ENCODE measurements at places on chromosomes 11 and 22.

- no peak for DNase-seq
Measured at GRCh38 chr11:75773595-75774353, 5.2 kb downstream of the DGAT2 start.

- no peak for DNase-seq
Measured at GRCh38 chr11:19816040-19816439, 103.4 kb downstream of the NAV2 start.

DNA sequence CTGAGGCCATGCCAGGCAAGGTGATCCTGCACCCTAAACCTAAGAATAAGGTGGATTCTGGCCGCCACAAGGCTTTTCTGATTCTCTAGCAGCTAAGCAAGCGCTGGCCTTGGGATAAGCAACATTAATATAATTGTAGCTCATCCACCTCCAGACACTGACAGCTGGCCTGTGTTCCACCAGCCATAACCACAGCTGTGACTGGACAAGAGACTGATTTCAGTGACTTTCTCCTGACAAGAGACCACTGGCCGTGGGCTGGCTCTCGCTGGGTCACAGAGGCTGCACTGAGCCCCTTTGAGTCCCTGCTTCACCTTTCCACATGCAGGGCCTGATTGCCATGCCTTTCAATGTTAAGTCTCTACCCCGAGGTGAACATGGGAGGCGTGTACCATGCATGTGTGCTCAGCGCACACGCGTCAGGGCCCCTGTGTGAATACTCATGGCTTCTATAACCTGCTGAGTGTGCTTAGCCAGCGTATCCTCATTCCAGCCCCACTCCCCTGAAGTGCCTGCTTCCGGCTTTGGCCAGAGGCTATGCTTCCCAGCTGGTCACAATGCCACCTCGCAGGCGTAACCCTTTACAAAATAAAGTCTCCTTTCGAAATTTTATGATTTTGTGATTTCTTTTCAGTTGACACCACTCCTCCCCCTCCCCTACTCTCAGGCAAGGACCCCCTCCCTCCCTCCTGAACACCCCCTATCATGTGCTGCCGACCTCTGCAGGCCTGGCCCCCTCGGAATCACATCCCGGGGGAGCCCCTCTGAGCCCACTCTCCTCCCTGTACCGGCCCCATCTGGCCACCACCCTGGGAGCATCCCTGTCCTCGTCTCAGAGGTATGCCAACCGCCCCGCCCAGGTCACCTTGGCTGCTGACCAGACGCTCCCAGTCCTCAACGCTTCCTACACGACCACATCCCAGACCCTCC, 128.1 kb downstream of the CTTN start:
- DNase-seq, result no peak

GRCh38 chr22:26619510-26619909, 1.7 kb upstream of the CRYBB1 start:
- DNase-seq, result no peak

DNA sequence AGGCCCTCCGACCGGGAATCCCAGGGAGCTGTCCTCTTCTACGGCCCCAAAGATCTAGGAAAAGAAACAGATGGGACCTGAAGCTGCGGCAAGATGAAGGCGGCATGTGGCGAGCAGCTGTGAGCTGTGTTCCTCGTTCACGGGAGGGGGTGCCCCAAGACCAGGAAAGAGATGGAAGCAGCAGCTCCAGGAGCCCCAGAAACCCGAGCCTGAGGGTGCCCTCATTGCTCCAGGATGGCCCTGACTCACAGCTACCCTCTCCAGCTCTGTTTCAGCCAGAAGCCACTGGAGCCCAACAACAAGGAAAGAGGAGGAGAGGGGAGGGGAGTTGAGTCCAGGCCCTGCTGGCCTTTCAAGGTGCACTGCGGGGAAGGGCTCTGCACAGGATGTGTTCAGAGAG, 23.7 kb upstream of the NAP1L4 start:
- DNase-seq, result no peak

- DNase-seq, result no peak
Measured at GRCh38 chr11:114057147-114057546, 2.4 kb upstream of the ZBTB16 start.

GRCh38 chr22:42860968-42861367, 3.9 kb upstream of the ARFGAP3 start:
- DNase-seq, result no peak

DNA sequence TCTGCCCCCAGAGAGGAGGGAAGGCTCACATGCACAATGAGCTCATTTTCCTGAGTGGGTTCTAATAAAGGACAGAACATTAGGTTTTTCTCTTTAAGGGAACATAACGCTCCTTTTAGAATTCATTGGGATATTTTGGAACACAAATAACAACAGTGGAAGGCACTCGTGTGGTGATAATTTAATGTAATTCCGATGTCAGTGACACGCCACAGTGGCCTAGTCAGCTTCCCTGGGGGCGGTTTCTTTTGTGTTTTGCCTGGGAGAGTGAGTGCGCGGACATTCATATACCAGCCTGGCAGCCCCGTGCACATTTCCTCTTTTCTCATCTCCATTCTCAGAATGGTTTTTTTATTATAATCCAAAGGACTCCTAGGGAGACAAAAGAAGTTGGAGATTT, 41.1 kb downstream of the SEZ6L start:
- no peak for DNase-seq

DNA sequence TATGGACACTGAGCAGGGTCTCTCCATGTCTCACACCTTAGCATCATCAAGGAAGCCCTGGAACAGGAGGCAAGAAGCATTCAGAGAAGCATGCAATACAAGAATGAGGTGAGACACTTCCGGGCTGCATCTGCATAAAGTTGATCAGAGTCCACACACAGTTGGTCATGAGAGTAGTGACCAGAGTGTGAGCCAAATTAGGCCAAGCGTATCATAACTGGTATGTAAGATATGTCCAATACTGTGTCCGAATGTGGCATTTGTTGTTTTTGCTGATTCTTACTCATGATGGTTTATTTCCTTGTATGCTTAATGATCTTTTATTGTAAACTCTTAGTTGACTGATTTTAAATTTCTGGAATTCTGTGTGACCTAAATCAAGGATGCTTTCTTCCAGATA, 315.7 kb downstream of the INSC start:
- no peak for DNase-seq

DNA sequence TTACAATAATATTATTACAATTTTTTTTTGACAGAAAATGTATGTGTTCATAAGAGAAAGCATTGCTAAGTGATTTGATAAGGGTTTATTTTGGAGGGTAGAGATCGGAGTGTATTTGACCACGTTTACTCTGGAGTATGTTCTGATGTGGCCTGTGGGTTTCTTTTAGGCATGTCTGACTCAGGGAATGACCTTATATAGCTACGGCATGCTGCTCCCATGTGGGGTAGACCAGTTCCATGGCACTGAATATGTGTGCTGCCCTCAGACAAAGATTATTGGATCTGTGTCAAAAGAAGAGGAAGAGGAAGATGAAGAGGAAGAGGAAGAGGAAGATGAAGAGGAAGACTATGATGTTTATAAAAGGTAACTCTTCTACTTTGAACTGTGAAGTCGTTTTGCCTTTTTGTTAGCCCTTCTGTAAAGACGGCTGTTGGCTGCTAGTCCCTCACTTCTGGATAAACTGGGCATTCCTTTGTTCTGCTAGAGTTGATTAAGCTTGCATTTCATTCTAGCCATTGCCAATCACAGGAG, 38.1 kb upstream of the ST14 start:
- DNase-seq, result no peak

- no peak for DNase-seq
Measured at GRCh38 chr22:46663436-46664100, 43.4 kb downstream of the GRAMD4 start.

All from glomerular endothelial cell (primary cell).